ENCODE measurements at places on chromosomes 6 and 20. TPM values are rescaled to one million over a fixed set of nuclear protein-coding genes. Genes with fewer than 3 reads are reported as not detected.

The PCK1 gene
- polyA plus RNA-seq: 7.4 TPM

The CBLN4 gene
- 1.5 TPM for polyA plus RNA-seq

GRCh38 chr6:126372626-126373025, 32.7 kb downstream of the CENPW start:
- DNase-seq: no peak

- no peak for DNase-seq
Measured at GRCh38 chr20:354298-354977, 7.5 kb downstream of the NRSN2 start.

DNA sequence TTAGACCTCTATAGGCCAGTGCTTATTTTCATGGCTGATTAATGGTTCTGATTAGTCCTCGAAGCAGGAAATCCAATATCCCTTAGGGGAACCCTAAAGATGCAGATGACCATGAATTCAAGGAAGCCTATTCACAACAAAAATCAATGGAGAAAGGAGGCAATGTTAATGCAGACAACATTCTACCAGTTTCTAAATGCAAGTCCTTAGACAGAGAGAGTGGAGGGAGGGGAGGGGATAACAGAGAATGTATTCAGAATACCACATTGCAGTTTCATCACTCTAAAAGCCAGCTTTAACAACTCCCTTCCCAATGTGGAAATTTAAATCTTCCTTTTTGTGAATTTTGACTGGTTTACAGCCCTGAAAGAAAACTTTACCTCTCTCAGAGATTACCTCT, 87.1 kb upstream of the POU3F2 start:
- no peak for DNase-seq

- DNase-seq: no peak
Measured at GRCh38 chr6:74480561-74480960, 725.3 kb downstream of the COL12A1 start.

GRCh38 chr6:125981571-125982185, 4.7 kb upstream of the TRMT11 start:
- DNase-seq: no peak

The FAM83B gene
- 12.7 TPM for polyA plus RNA-seq

GRCh38 chr6:12336121-12336971, 46.2 kb downstream of the EDN1 start:
- DNase-seq: no peak

The TRIM15 gene
- polyA plus RNA-seq: 0.09 TPM

The VSX1 gene
- polyA plus RNA-seq: not detected

The DZANK1 gene
- polyA plus RNA-seq: 7.3 TPM

DNA sequence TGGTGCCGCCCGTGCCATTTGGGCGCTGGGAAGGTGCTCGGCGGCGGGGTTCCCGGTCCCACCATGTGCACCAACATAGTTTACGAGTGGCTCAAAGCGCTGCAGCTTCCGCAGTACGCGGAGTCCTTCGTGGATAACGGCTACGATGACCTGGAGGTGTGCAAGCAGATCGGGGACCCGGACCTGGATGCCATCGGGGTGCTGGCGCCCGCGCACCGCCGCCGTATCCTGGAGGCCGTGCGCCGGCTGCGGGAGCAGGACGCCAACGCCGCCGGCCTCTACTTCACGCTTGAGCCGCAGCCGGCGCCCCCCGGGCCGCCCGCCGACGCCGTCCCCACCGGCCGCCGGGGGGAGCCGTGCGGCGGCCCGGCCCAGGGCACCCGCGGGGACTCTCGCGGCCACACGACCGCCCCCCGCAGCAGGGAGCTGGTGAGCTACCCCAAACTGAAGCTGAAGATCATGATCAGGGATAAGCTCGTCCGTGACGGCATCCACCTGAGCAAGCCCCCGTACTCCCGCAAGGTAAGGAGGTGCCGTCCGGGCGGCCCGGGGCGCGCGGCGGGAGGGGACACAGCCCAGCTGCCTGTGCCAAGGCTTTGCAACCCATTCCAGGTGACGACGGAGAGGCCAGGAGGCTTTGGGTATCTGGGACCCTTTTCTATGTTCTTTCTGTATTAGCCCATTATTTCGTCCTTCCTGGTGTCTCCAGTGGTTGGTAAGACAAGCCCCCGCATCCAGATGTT, 547 bp downstream of the SAMD5 start:
- no peak for DNase-seq

- no peak for DNase-seq
Measured at GRCh38 chr6:169955731-169956437, 204.5 kb downstream of the ERMARD start.

DNA sequence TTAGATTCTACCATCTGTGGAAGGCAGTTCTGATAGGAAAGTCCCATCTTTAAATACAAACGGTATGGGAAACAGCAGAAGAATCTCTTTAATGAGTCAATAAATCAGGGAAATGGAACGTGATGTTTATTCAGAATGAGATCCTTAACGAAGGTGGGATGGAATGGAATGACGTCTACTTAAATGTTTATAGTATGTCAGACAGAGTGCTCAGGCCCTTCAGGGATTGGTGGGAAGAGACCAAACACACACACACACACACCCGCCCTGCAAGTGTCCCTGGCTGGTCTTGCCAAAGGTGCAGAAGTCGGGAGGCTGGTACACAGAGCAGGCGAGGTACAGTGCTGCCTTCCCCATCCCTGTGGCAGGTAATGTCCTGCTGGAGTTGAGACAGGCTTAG, 164.0 kb downstream of the FARS2 start:
- no peak for DNase-seq

The ADTRP gene
- polyA plus RNA-seq: 1.7 TPM

GRCh38 chr6:71977884-71978283, 91.5 kb downstream of the RIMS1 start:
- DNase-seq: peak; percentile 2

DNA sequence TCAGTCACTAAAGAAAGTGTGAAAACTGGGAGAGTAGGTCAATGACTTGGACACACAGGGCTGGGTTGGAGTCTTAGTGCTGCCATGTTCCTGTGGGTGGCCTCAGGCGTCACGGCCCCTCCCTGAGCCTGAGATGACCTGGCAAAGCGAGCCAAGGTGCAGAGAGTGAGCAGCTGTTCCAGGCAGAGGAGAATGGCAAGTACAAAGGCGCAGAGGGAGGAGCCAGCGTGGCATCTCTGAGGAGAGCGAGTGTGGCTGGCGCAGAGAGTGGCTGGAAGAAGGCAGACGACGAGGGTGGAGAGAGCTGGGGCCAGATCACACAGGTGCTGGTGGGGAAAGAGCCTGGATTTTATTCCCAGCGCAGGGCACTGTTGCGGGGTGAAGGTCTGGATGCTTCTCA, 20.6 kb upstream of the CHMP4B start:
- no peak for DNase-seq

GRCh38 chr20:21225215-21225947, 77.8 kb upstream of the XRN2 start:
- no peak for DNase-seq

All from renal cortex interstitium (tissue), 15 donors.